Muscle of back (tissue), 13 donors: ENCODE measurements at places on chromosomes 2 and 18.

- no peak for DNase-seq
Measured at GRCh38 chr2:71606244-71606643, 152.9 kb downstream of the DYSF start.

- DNase-seq: no peak
Measured at GRCh38 chr2:21263622-21264021, 139.9 kb downstream of the TDRD15 start.

- no peak for DNase-seq
Measured at GRCh38 chr2:222468346-222468745, 44.0 kb downstream of the SGPP2 start.

- DNase-seq: no peak
Measured at GRCh38 chr2:30701782-30702181, 105.5 kb downstream of the CAPN13 start.
